ENCODE measurements at places on chromosomes 7 and 10.
A peak's percentile ranks its signal among the peaks of the same experiment; 100 is the strongest.

DNA sequence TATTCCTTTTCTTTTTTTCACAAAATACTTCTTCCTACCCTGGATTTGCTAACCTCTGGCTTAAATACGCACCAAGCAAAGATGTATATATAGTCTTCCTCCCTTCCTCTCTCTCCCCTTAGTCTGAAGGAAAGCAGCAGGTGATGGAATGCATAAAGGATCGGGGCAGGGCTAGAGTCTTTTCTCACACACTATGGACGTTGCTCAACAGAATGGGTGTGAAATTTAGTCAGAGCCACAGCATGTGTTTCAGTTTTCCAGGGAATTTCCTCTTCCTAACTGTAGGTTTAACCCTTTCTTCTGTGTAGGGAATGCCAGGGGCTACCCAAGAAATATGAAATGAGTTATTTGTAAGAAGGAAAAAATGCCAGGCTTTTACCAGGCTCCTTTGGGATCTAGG, 71.4 kb upstream of the NFKB2 start:
- DNase-seq: no peak

GRCh38 chr7:29038463-29038862, 80.3 kb upstream of the TRIL start:
- DNase-seq: no peak

- DNase-seq: no peak
Observed at GRCh38 chr10:4765428-4765827, 60.6 kb upstream of the AKR1E2 start.

- no peak for DNase-seq
Observed at GRCh38 chr7:142807855-142808460, 37.2 kb downstream of the PRSS2 start.

DNA sequence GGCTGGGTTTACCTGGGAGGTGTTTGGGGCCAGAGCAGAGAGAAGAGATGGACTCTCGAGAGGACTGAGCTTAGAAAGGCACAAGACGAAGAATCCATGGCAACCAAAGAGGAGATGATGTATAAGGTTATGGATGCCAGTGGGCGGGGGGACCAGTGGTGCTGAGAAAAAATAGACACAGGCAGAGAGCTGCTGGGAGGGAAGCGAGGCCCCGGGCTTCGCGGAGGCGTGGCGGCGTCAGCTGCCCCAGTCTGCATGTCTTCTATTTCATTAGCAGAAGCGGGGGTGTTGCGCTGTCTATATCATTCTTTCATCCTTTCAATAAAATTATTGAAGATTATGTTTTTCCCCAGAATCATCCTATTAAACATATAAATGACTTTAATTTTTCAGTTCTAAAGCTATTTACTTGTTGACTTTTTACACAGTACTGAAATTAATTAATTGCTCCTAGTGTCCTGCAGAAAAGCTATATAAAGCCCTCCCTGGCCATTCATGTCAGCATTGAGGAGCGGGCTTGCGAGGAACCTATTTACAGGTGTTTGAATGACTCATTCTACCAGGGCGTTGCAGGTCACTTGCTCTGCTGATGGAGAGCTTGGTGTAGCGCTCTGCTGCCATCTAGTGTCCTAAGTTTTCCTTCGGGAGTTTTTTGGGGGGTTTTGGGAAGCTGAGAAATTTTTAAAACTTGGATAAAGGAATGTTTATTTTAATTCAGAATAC, 42.9 kb upstream of the BHLHA15 start:
- DNase-seq: peak; percentile 49

GRCh38 chr7:148670807-148671206, 27.9 kb upstream of the CUL1 start:
- no peak for DNase-seq

GRCh38 chr7:45404622-45405021, 169.5 kb upstream of the ADCY1 start:
- DNase-seq: no peak

GRCh38 chr7:41977151-41977651, 259.8 kb downstream of the GLI3 start:
- no peak for DNase-seq

GRCh38 chr7:74291535-74291934, 2.3 kb downstream of the CLIP2 start:
- DNase-seq: no peak

GRCh38 chr7:135771961-135772638, 23.5 kb upstream of the FAM180A start:
- DNase-seq: no peak

All from activated T-helper 1 cell treated with anti-CD3 and anti-CD28 coated beads, Interleukin-12 subunit alpha, Interleukin-12 subunit beta, Interleukin-2, Interleukin-4 antibody, amounts not matched to agents 30 ng/mL and 10 ng/mL and 1 ng/mL, durations not matched to agents 14 hours and 24 hours and 36 hours (primary cell).